Astrocyte (in vitro differentiated cells and primary cell): ENCODE measurements at places on chromosomes 16 and 17. TPM values are rescaled to one million over a fixed set of nuclear protein-coding genes. Genes with fewer than 3 reads are reported as not detected.

PIPOX gene
- 1.8 and 2.6 TPM in 2 replicates for total RNA-seq

TOP2A gene
- 7.3 and 12.6 TPM in 2 replicates for total RNA-seq

KLHL10 gene
- total RNA-seq: not detected in 2 replicates

GRCh38 chr16:4801962-4802658, at the start of gene ROGDI:
Gene ROGDI (minus strand): TSS chr16:4802633. CDS start chr16:4802571, 62 bp downstream.
- peak; percentile 36 for DNase-seq

- DNase-seq: no peak
These were observed 15.1 kb upstream of the BAIAP2 start for GRCh38 chr17:81019563-81020442.

GRCh38 chr16:79287424-79287917, 313.1 kb downstream of the MAF start:
- DNase-seq: no peak
